Left cardiac atrium (tissue), 4 donors: ENCODE measurements at places on chromosomes 13 and 19.

GRCh38 chr13:47332149-47332548, 435.3 kb upstream of the HTR2A start:
- no peak for DNase-seq

- DNase-seq, result no peak
These were observed 1.1 kb downstream of the IL17D start for GRCh38 chr13:20704459-20705069.

GRCh38 chr13:37878496-37878895, 8.9 kb upstream of the TRPC4 start:
- DNase-seq, result no peak

DNA sequence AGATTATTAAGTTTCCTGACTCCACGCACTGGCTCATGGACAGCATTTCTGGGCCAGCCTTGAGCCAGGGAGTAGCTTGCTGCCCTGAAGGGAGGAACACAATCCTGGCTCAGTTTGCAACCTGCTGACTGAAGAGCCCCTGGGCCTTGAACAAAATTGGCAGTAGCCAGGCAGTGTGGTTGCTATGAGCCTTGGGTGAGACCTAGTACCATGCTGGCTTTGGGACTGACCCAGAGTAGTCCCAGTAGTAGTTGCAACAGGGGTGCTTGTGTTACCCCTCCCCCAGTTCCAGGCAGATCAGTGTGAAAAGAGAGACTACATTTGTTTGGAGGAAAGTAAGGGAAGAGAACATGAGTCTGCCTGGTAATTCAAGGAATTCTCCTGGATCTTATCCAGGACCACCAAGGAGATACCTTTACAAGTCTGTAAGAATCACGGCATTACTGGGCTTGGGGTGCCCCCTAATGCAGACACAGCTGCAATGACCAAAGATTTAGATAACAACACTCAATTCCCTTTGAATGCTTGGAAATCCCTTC, 22.0 kb downstream of the ITGBL1 start:
- no peak for DNase-seq
